GM12864 (cell line): ENCODE measurements at places on chromosomes 6 and 20.

DNA sequence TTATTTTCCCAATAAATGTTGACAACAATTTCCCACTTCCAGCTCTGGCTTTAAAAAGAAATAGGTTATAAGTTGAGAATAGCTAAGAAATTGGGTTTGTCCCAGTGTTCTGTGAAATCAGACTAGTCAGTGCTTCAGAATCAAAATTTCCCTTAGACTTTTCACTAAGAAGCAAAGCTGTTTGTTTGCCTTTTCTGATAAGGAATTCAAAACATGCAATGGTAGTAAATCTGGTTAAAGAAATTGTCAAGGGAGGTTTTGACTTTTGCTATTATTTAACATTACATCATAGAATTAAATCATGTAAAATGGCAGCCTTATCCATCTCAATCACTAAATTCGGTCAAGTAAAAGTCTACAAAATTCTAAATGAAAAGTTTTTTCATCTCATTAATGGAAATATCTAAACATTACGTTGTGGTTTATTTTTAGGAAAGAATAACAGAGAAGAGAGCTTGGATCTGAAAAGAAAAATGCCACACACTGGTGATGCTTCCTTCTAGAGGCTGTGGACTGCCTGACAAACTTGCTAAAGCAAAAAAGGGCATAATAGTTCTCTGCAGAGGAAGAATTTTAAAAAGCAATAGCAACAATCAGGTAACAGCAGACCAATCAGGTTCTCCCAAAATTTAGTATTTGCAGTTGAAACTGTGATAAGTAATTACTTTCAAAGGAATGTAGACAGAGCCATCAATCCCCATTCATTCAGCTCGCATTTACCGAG is 36.4 kb downstream of the PLAGL1 start:
- no peak for DNase-seq

DNA sequence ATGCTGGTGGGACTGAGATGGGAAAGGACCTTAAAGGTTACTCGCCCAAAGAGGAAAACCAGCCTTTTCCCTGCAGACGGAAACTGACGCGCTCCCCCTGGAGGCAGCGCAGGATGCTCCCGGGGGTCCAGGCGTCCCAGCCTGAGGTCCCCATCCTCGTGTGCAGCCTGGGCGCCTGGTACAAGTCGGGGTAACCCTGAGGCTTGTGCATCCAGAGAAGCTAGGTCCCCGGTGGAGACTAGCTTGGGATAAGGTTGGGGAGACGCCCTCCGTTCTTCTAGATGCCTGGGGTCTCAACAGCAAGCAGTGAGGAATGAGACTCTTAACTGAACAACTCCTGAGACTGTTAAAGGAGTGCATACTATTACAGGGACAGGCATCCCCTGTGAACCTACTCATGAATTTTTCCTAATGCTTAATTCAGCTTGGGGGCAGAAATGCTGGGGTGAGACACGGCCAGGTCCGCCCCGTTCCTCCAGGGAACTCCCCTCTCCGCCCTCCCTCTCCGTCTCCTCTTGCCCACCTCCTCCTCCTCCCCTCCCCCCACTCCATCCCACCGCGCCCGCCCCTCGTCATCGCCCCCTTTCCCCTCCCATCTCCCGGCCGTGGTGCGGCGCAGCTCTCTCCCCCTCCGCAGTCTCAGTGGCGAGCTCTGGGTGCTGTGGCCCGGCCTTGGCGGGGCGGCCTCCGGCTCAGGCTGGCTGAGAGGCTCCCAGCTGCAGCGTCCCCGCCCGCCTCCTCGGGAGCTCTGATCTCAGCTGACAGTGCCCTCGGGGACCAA is at the start of gene PRSS35:
TSS of gene PRSS35 (plus strand) at position 634 of the 781 bp plus-strand sequence. CDS start 10,908 bp downstream, outside the sequence.
- DNase-seq, result no peak

DNA sequence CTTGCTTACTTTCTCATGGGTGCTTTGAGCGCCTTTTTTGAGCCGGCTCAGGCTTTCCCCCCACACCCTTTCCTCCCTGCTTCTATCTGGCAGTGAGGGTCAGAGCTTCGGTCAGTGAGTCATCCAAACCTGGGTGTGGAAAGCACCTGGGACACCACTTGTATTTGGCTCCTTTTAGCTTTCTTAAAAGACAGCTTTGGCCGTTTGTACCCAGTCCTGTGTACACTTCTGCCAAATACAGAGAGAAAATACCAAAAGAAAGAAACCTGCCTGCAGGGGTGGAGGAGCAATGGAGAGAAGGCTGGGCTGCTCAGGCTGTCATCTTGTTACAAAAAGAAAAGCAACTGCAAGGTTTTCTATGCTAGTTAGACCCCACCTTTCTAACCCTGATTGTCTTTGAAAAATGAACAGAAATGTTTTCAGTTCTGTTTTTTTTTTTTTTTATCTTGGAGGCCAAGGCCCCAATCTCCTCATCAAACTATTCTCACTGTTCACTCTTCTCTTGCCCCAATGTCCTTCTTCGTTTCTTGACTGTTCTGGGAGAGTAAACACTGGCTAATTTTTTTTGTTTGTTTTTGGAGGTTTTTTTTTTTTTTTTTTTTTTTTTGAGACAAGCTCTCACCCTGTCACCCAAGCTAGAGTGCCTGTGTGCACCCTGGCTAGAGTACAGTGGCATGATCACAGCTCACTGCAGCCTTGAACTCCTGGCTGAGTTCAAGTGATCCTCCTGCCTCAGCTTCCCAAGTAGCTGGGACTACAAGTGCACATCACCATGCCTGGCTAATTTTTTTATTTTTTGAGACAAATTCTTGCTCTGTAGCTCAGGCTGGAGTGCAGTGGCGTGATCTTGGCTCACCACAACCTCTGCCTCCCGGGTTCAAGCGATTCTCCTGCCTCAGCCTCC is 76.4 kb downstream of the SSR1 start:
- peak; percentile 50 for DNase-seq

DNA sequence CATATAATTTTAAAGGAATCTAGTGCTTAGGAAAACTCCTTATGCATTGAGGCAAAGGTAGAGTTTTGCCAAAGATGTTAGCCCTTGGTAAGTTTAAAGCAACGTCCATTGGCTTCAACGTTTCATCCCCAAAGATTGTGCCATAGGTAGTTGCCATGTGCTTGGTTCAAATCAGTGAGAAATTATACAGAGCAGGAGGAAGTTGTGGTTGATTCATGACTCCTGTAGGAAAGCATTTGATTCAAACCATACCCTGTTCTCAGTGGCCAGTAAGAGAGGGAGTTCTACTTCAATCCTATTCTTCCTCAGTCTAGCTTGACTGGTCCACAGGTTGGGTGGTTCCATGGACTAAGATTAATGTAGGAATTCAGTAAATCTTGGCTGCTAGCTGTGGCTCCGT is 535.6 kb downstream of the QKI start:
- no peak for DNase-seq

GRCh38 chr6:79636673-79637072 is 5.5 kb downstream of the SH3BGRL2 start:
- no peak for DNase-seq

- no peak for DNase-seq
Measured at GRCh38 chr6:36229223-36229622, 32.7 kb downstream of the BRPF3 start.

- no peak for DNase-seq
Measured at GRCh38 chr6:38997128-38997761, 51.3 kb upstream of the GLP1R start.
